ENCODE measurements at places on chromosomes 7 and 10. TPM values are rescaled to one million over a fixed set of nuclear protein-coding genes. Genes with fewer than 3 reads are reported as not detected.

HPSE2 gene
- 0.12 TPM for total RNA-seq

EN2 gene
- total RNA-seq: not detected

NFE2L3 gene
- 61.0 TPM for total RNA-seq

ZDHHC6 gene
- total RNA-seq: 30.4 TPM

DNA sequence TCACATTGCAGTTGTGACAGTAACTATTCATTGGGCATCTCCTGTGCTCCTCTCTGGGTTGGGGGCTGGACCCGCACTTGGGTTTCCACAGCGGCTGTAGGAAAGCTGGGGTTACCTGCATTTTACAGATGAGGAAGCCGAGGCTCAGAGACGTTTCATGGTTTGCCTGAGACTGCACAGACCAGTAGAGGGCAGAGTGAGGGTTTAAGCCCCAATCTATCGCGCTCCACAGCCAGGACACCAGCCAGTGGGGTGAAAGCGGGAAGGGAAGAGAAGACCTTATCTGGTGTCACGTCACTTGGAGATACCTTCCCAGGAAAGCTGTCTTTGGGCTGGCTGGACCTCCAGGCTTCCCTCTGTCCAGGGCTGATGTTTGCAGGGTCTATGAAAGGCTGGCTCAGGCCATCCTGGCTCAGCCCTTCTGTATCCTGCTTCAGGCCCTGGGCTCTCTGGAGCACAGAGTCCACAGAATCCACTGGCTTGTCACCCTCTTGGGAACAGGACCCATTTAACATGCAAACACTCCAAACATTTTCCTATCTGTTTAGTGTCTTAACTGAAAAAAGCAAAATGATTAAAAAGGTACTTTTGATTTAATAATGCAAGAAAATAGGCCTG is 167.7 kb downstream of the EMX2 start:
- H3K4me1 ChIP-seq: no peaks in the 10 kb centered on the region
- H3K27ac ChIP-seq: no peak overlapping the region
- H3K4me3 ChIP-seq: no peak overlapping the region
- H3K27me3 ChIP-seq: peaks cover 6% of the 10 kb centered on the region
- H3K36me3 ChIP-seq: no peaks in the 10 kb centered on the region

- DNase-seq: no peak
- H3K27ac ChIP-seq: no peak overlapping the region
- H3K4me3 ChIP-seq: no peak overlapping the region
- H3K27me3 ChIP-seq: no peaks in the 10 kb centered on the region
- no peaks in the 10 kb centered on the region for H3K36me3 ChIP-seq
Measured at GRCh38 chr10:110420401-110421193, 77.1 kb upstream of the DUSP5 start.

DNA sequence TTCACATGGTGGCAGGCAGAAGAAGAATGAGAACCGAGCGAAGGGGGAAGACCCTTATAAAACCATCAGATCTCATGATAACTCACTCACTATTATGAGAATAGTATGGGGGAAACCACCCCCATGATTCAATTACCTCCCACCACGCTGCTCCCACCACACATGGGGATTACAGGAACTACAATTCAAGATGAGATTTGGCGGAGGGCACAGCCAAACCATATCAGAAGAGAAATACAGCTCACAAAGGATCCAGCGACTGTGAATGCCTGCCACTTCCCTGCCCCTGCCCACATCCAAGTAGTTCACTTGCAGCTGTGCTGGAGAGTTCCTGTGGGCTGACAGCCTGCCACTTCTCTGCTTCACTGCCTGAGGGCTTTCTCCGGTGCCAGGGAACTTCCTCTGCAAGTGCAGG is 148.7 kb downstream of the C7orf25 start:
- no peaks in the 10 kb centered on the region for H3K27me3 ChIP-seq
- no peak overlapping the region for H3K4me3 ChIP-seq
- H3K4me1 ChIP-seq: no peaks in the 10 kb centered on the region
- H3K36me3 ChIP-seq: no peaks in the 10 kb centered on the region
- DNase-seq: no peak
- H3K27ac ChIP-seq: no peak overlapping the region

DNA sequence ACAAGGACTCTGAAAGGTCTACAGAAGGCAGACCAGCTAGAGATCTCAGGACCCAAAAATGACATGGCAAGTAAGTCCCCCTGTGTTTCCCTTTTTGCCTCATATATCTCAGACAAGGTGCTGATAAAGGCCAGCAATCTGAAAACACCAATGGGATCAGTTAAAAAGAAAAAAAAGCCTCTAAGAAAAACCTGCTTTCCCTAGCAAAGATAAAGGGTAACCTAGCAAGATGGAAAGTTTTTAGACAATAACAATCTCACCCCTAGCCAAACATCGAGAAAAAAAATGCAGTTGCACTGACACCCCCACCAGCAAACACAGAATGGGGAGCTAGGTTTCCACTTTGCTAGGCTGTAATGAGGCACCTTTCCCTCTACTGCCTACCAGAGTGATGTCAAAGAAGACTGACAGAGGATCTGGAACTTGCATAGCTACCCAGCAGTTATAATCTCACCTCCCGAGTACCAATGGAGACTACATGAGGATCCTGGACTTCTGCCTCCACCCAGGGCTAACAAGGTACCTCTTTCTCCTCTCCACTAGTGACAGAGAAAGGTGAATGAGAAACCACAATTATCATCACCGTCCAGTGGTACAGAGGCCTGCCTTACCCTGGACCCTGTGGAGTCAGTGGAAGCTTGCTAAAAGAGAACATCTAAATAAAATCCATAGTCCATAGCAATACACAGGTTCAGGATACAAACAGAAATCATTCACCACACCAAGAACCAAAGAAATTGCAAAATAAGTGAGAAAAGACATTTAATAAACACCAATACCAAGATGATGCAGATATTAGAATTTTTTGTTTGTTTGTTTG is 240.8 kb downstream of the ARHGAP12 start:
- no peak overlapping the region for H3K4me3 ChIP-seq
- no peaks in the 10 kb centered on the region for H3K27me3 ChIP-seq
- no peak for DNase-seq
- no peaks in the 10 kb centered on the region for H3K4me1 ChIP-seq
- H3K36me3 ChIP-seq: no peaks in the 10 kb centered on the region
- H3K27ac ChIP-seq: no peak overlapping the region

DNA sequence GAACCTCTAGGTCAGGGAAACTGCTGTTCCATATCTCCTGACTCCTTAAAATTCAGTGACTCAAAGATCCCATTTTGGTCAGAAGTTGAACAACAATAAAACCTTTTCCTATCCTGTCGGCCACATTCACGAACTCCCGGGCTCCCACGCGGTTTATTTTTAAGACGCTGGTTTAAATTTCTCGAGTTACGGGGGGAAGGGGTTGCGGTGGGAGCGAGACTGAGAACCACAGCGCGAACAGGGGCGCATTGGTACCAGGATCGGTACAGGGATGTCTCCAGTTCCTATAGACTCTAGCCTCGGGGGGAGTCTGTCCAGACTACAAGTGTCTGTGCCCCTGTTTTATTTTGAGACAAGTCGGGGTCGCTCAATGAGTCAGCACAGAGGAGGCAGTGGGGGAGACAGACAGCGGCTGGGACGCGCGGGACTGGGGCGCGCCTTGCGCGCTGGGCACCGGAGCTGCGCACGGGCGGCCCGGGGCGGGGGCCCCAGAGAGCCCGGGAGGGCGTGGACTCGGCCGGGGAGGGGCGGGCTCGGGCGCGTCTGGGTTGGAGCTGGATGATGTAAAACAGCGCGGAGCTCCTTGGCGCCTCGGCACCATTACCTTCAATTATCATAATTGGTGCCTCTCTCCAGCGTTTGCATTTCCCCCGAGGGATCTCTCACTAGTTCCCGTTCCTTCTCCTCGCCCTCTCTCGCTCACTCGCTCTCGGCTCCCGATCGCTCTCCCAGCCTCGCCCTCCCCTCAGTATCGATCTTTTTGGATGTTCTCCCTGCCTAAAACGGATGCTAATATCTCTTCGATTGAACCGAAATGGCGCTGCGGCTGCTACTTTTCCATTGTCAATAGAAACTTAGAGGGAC is 8.7 kb upstream of the BAMBI start:
- peak overlapping the region; percentile 87 for H3K4me3 ChIP-seq
- DNase-seq: peak; percentile 87
- peaks cover 63% of the 10 kb centered on the region for H3K27me3 ChIP-seq
- no peak overlapping the region for H3K27ac ChIP-seq

GRCh38 chr7:80732630-80733029 is 94.2 kb downstream of the CD36 start:
- H3K36me3 ChIP-seq: no peaks in the 10 kb centered on the region
- H3K27me3 ChIP-seq: no peaks in the 10 kb centered on the region
- DNase-seq: peak; percentile 55
- no peak overlapping the region for H3K4me3 ChIP-seq
- no peak overlapping the region for H3K27ac ChIP-seq

DNA sequence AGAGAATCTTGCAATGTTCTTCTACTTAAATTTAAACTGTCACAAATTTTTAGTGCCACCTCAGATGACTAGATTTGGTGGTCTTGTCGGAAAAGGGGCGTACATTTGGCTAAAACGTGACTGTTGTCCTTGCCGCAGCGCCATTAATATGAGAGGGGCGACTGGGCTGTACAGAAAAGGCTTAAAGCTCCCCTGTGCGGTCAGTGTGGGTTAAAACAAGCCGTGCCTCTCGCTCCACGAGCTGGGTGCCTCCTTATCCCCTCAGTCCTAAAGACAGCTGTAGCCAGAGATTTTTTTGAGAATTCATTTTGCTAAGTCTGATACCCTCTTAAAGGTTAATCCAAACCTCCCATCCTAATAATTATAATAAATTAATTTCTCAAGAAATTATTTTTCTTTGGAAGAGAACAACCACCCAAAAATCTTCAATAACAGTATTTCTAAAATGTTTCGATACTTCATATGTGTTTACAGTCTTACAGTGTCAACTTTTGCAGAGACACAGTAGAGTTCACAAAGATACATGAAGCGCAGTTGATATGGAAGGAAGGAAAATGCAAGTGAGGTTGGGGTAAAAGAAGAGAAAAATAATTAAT is 68.6 kb downstream of the C7orf25 start:
- no peak overlapping the region for H3K27ac ChIP-seq
- no peaks in the 10 kb centered on the region for H3K27me3 ChIP-seq
- peak; percentile 82 for DNase-seq
- H3K4me1 ChIP-seq: no peaks in the 10 kb centered on the region

DNA sequence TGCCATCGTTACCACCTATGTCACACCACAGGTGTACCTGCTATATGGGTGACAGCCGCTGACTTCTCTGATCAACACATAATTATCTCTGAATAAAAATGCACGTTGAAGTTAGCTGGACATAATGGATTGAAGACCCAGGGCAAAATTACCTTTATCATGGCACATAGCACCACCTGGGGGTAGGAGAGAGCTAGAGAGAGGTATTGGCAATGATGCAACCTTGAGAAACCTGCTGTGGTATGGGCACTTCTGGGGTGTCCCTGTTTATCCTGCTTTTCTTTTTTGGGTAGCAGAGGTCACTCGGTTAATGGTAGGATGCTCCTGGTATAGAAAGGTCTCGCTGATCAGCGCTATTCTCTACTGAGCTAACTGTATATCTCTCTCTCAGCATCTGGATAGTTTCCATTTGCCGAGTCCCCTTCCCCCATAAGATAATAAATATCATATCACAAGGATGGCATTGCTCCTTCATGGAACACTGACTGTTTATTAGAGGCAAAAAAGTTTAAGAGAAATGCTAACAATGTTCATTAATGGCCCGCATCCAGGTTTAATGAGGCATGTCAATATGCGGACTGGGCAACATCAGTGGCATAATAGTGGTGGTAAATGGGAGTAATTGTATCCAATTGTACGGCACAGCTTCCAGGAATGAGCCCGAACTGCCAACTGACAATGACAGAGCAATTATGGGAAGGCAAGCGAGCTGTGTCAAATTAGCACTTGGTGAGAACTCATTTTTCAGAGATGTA is 323.1 kb downstream of the TFEC start:
- no peak overlapping the region for H3K4me3 ChIP-seq
- H3K36me3 ChIP-seq: no peaks in the 10 kb centered on the region
- peak; percentile 66 for DNase-seq
- no peaks in the 10 kb centered on the region for H3K27me3 ChIP-seq

GRCh38 chr7:100561491-100562194 is 12.1 kb downstream of the SAP25 start:
- no peak overlapping the region for H3K4me3 ChIP-seq
- peaks cover 82% of the 10 kb centered on the region for H3K36me3 ChIP-seq
- no peak for DNase-seq
- H3K27me3 ChIP-seq: no peaks in the 10 kb centered on the region
- H3K27ac ChIP-seq: no peak overlapping the region

DNA sequence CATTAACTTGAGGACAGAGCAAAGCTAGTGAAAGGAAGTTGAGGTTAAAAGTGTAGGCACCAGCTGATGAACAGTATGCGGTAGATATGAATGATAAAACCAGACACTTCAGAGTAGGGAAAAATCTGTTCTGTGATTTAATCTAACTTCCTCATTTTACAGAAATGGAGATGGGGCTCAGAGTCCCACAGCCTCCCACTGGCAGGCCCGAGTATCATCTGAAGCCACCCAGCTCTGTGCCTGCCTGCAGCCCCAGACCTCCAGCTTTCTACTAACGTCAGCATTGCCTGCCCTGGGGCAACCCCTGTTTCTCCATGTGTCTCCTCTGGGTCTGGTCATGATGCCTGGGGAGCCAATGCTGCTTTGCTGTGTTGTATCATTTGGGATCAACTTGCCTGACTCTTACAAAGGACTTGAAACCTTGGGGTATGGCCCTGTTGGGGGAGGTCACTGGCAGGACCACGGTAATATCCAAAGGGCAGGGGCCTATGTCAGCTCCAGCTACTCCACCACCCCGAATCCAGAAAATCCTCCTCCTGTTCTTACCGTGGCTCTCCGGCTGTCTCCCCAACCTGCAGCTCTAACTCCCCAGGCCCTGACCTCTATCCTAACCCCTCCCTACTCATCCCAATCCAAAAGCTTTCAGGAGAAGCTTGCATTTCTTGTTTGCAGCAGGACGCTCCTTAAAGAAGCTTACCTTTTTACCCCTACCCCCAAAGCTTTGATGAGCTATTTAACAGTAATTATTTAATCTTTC is 56.2 kb upstream of the NPY start:
- H3K36me3 ChIP-seq: no peaks in the 10 kb centered on the region
- H3K27ac ChIP-seq: no peak overlapping the region
- H3K27me3 ChIP-seq: no peaks in the 10 kb centered on the region
- H3K4me1 ChIP-seq: no peaks in the 10 kb centered on the region
- no peak overlapping the region for H3K4me3 ChIP-seq

GRCh38 chr7:131014906-131015656 is 281.1 kb upstream of the KLF14 start:
- H3K4me3 ChIP-seq: no peak overlapping the region
- H3K4me1 ChIP-seq: no peaks in the 10 kb centered on the region
- DNase-seq: peak; percentile 17
- no peaks in the 10 kb centered on the region for H3K27me3 ChIP-seq
- no peak overlapping the region for H3K27ac ChIP-seq
